Osteoblast (primary cell): ENCODE measurements at places on chromosomes 16 and 17. TPM values are rescaled to one million over a fixed set of nuclear protein-coding genes. Genes with fewer than 3 reads are reported as not detected.

SDK2 gene
- under 0.01 TPM in 2 replicates for total RNA-seq

KRT9 gene
- not detected in 2 replicates for total RNA-seq

HOXB8 gene
- not detected in 2 replicates for total RNA-seq

CHST4 gene
- not detected in 2 replicates for total RNA-seq

TBC1D3B gene
- total RNA-seq: 0.36 and 0.88 TPM in 2 replicates

CCL3 gene
- total RNA-seq: 0.29 and 0.36 TPM in 2 replicates

LPCAT2 gene
- 19.4 and 23.5 TPM in 2 replicates for total RNA-seq

CCL1 gene
- not detected in 2 replicates for total RNA-seq

KRTAP9-2 gene
- total RNA-seq: not detected in 2 replicates

CCT6B gene
- total RNA-seq: 5.9 and 6.2 TPM in 2 replicates
